Activated gamma-delta T cell treated with anti-CD3 and anti-CD28 coated beads, Interleukin-2, amount 50 U/mL, for 16 hours (primary cell): ENCODE measurements at places on chromosomes 12 and 14.

DNA sequence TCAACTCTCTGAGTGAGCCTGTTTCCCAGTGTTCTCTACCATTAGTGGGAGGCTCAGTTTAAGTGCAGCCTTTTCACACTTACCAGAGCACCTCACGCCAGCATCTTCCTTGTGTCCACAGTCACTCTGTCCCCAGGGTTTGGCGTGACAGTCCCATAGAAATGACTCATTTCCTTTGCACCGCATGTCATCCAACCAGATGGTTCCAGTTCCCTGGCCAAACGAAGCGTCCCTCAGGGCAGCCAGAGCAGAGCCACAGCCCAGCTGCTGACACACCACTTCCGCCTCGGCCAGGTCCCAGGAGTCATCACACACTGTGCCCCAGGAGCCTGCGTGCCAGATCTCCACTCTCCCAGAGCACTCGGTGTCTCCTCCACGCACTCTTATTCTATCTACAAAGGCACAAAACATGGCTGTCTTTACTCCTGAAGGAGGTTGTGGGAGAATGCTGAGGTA lies 65.4 kb downstream of the ACSM4 start:
- no peak for DNase-seq

- DNase-seq = no peak
Measured at GRCh38 chr14:73796893-73797542, 54.6 kb upstream of the PTGR2 start.

DNA sequence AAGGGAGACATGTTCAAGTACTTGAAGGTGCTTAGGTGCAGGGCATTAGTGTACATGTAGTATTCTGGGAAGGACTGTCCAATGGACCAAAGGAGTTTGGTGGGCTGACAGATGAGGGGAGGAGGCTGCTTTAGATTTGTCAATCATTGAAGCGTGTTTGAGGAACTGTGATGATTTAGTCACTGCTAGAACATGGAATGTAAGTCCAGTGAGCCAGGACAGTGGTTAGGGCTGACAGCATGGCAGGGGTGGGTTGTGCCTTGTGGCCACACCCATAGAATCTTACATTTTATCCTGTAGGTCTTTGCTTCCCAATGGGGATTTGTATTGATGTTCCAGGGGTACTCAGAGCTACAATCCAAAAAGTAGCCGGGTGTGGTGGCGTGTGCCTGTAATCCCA lies 24.6 kb downstream of the DIP2B start:
- DNase-seq = no peak

GRCh38 chr12:65754744-65755595 lies 69.3 kb upstream of the HMGA2 start:
- DNase-seq = no peak

GRCh38 chr12:62166525-62166924 lies 93.7 kb upstream of the USP15 start:
- DNase-seq = no peak

GRCh38 chr12:22641353-22642053 lies 16.5 kb downstream of the ETNK1 start:
- no peak for DNase-seq

- DNase-seq = no peak
Measured at GRCh38 chr14:77498984-77499527, 440 bp upstream of the ISM2 start.

DNA sequence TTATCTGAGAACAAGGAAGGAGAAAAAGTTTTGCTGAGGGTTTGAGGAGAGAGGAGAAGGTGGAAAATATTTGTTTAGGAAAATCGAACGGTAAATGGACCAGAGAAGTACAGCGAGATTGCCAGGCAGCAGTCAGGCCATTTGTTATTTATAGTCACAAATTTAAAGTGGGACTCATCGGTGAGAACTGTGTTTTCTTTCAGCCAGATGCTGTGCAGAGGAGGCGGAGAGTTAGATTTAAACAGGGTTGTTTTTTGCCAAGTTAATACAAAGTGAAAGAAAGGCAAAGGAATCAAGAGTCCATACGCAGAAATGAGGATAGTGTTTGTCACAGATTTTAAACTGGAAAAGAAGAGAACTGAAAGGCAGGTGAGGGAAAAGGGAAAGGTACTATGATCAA lies 200.6 kb upstream of the CNOT2 start:
- no peak for DNase-seq

DNA sequence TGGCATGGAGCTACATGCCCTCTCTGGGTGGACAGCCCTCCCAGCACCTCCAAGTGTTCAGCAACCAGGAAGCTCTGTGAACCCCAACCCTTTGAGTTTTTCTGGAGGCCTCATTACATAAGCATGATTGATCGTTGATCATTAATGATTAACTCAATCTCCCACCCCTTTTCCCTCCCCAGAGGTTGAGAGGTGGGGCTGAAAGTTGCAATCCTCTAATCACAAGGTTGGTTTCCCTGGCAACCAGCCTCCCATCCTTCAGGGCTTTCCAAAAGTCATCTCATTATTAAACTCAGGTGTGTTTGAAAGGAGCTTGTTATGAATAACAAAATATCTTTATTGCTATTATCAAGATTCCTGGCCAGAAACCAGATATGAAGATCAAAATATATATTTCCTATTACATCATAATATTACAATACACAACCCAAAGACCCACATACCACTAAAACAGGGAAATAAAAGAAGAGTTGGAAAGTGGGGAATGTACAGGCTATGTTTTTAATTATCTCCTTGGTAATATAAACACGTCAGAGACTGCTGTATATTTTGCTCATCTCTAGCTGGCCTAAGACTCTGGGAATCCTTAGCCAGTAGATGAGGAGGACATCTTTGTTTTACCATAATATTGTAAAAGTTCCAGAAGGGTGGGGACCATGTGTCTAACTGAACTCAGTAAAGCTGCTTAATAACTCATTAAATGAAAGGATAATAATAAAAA lies 73.6 kb downstream of the SSPN start:
- DNase-seq = no peak

DNA sequence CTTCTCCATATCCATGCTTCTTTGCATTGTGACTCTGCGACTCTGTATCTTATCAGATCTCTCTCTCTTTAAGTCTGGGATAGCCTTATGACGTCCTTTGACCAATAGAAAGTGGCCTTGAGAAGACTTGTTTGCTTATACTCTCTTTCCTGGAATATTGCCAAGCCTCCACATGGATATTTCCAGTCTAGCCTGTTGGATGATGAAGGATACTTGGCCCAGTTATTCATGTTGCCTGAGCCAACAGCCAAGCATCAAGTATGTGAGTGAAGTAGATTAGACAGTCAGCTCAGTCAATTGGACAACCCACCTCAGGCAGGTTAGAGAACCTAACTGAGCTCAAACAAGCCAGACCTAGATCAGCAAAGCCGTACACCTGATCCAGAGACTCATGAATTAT lies 864.2 kb upstream of the MGAT4C start:
- DNase-seq = no peak

DNA sequence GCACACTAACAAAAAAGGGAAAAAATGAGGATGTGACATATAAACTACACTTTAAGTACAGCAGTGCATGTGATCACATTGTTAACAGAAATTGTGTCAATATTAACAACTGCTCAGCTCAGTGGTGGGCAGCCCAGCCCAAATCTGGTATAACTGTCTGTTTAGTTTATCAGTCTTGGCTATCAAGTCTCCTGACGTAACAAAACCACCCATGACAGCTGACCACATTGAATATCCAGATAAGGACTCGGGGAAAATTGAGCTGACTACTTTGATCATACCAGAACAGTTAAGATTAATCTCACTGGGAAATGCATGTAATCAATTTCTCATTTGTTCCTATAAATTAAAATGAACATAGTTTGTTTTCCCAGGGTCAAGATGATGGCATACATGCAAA lies 396.6 kb downstream of the SNAPC1 start:
- no peak for DNase-seq

- no peak for DNase-seq
Measured at GRCh38 chr12:115351514-115352077, 667.6 kb upstream of the TBX3 start.

GRCh38 chr14:72186523-72186922 lies 254.3 kb downstream of the RGS6 start:
- DNase-seq = no peak

- no peak for DNase-seq
Measured at GRCh38 chr12:52242442-52243258, 9.6 kb downstream of the KRT7 start.

DNA sequence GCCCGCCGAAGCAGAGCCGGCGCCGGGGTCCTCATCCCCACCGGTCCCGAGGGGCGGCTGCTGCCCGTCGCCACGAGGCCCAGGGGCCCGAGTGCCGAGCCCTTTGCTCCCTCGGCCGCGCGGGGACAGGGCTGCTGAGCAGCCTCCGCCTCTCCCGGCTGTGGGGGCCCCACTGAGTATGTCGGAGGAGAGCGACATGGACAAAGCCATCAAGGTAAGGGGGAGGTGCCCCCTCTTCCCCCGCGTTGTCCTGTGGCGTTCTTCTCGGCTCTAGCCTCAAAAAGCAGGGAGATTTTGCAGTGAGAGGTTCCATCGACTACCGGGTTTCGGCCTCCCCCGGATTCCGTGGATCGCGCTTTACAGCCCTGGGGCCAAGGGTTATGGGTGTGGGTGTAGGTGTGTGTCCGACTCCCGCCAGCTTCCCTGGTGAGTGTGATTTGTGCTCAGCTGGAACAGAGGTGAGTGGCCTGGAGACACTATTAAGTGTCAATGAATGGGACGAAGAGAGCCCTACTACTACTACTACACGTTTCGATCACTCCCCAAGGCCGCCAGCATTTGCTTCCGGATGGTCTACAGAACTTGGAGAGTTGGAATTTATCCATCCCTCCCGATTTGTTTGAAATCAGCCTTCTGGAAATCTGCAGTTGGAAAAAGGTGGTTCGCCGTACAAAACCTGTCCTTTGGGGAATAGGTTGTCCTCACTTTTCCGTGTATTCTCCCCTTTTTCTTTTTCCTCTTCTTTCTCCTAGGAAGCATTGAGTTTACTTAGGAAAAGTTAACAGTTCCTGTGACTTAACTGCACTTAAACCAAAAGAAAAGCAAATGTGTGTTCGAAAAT lies 748 bp downstream of the MAPKAPK5 start:
- no peak for DNase-seq

- DNase-seq = no peak
Measured at GRCh38 chr12:4506870-4507269, 31.8 kb upstream of the RAD51AP1 start.

GRCh38 chr14:65966188-65966587 lies 520.0 kb upstream of the CCDC196 start:
- no peak for DNase-seq

GRCh38 chr12:60021235-60021634 lies 425.4 kb downstream of the SLC16A7 start:
- no peak for DNase-seq
